ENCODE measurements at places on chromosomes 3 and 15.

DNA sequence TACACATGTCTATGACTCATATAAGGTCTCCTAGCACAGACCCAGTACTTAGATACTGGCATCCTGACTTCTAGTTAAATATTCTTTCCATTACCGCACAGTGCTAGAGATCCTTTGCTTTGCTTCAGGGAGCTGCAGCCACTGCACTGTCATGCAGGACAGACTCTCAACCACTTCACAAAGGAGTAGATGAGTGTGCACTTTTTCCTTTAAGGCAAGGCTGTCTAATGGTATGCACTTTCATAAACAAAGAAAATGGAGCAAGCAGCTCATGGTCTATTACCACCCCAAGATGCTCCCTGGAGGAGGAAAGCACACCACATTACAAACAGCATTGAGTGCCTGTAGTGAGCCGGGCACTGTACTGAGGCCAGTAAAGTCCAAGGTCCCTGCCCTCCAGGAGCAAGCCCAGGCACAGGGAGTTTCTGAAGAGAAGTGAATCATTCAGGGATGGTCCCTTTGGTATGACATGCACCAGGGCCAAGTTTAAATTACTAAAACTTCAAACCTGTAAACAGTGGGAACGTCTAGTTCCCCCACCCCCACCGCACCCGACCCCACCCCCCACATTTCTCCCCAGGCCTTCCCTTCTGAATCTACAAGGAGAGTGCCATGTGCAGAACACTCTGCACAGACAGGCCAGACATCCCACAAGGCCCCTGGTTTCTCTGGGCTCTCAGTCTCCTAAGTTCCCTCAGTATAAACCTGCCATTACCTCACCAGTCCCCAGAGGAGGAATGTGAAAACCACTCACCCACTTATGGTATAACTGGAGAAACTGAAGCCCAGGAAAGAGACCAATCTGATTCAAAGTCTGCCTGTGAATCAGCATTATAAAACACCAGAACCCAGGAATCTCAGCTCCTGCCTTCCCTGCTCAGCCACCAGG is 107.8 kb upstream of the BCL6 start:
- no peak for DNase-seq

DNA sequence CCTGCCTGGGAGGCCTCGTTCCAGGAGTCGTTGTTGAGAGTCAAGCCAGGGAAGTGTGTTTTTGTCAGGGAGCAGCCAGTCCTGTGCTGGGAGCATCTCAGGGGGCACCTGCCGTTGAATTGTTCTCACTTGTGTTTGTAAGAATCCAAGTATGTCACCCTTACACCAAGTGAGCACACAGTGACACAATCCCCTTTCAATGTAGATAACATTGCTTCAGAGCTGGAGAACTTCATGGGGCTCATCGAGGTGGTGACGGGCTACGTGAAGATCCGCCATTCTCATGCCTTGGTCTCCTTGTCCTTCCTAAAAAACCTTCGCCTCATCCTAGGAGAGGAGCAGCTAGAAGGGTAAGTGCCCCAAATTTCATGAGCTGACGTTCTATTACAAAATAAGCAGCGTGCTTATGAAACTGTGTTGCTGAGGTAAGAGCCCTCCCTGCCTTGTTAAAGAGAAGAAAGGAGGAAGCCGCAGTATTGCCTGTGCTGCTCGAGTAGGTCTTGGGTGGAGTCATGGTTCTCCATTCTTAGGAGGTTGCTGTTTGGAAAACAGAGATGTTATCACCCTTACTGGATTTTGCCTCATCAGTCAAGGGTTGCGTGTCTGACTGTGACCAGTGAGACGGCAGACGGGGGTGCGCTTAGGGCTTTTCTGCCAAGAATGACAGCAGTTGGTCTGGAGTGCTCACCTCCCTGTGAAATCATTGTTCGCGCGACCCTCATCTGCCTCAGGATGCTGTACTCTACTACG is 108.1 kb downstream of the PGPEP1L start:
- DNase-seq: no peak

GRCh38 chr3:126005951-126006350 is 37.0 kb downstream of the ROPN1B start:
- DNase-seq: peak; percentile 84

DNA sequence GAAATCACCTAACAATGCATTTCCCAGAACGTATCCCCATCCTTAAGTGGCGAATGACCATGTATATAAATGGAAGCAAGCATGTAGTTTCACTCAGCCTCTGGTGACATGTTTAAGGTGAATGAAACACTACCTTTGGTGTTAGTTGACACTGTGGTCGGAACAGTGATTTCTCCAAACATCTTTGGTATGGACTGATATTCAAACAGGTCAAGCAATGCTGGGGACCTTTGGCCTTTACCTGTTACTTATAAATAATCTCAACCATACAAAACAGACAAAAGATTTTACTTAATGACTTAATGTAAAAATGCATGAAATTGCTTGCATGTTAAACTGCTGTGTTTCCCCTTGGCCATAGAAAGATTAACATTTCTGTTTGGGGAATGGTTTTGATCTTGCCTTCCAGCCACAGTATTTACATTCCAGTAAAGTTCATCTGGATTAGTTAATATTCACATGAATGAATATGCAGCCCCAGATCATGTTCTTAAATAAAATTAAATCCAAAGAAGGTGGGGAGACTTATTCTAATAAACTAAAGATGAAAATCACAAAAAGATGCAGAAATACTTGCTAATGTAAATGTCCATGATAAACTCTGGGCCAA is 74.4 kb upstream of the HES1 start:
- DNase-seq: no peak

DNA sequence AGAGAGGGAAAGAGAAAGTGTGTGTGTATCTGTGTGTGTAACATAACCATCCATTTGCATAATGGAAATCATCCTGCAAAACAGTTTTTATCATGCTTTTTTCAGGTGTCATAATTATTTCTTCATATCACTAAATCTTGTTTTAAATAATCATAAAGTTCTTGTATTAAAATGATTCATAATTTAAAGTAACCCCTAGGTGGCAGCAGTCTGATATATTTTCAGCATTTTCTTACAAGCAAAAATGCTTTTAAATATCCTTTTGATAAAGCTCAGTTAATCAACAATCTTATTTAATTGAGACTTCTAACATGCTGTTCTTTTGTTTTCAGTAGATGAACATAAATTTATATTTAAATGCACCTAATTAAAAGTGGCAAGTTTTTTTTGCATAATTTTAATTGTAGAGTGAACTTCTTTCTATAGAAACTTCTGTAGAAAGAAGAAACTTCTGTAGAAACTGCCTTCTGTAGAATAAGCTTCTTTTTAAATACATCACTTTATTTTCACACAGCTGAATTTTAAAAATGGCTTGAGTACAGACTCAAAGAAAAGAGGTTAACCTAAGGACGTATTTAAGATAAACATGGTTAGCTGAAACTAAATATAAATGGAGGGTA is 72.5 kb downstream of the OPA1 start:
- DNase-seq: peak; percentile 33

GRCh38 chr3:192860454-192860853 is 57.2 kb downstream of the MB21D2 start:
- DNase-seq: no peak

- DNase-seq: peak; percentile 99
Observed at GRCh38 chr3:63343674-63344073, 65.6 kb downstream of the SYNPR start.

GRCh38 chr3:103365467-103365866 is 930.7 kb downstream of the ZPLD1 start:
- no peak for DNase-seq

- DNase-seq: no peak
Observed at GRCh38 chr15:26875476-26875850, 8.6 kb downstream of the GABRA5 start.

- DNase-seq: peak; percentile 85
Observed at GRCh38 chr15:39919748-39920509, at the start of gene GPR176. TSS of gene GPR176 (minus strand) at chr15:39920266. CDS start at chr15:39920026, 240 bp downstream.

DNA sequence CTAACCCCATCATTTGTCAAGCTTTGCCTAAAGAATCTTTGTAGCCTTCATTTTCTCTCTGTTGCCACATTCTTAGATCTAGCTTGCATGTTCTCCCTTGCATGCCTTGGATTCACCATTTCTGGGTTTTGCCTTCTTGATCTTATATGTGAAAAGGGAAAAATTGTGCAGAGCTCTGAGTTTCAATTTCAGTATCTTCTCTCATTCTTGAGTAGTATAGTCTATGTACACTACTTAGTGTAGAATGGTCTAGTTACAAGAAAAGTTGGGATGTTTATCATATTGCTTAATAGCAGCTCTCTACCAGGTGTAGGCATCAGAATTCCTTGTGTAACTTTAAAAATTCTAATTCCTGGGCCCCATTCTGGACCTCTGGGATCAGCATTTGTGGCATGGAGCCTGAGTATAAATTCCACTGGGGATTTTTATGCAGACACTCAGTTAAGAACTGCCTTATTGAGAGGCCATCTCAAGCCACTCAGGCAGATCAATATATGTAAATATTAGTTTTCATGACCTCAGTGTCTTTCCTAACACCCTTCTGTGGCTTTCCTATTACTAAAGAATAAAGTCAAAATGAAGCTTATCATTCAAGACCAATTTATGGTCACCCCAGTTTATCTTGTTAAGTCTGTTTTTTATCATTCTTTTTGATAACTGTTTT is 23.4 kb downstream of the GTF2E1 start:
- no peak for DNase-seq

DNA sequence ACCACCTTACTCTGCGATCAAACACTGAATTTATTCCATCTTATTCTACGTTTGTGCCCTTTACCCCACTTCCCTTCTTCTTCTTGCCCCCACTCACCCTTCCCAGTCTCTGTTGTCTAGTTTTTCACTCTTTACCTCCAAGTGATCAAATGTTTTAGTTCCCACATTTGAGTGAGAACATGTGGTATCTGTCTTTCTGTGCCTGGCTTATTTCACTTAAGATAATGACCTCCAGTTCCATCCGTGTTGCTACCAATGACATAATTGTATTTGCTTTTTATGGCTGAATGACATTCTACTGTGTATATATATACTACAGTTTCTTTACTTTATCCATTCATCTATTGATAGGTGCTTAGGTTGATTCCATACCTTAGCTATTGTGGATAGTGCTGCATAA is 78.8 kb downstream of the PDCD6IP start:
- no peak for DNase-seq

GRCh38 chr3:31485196-31485595 is 47.5 kb upstream of the STT3B start:
- DNase-seq: no peak

DNA sequence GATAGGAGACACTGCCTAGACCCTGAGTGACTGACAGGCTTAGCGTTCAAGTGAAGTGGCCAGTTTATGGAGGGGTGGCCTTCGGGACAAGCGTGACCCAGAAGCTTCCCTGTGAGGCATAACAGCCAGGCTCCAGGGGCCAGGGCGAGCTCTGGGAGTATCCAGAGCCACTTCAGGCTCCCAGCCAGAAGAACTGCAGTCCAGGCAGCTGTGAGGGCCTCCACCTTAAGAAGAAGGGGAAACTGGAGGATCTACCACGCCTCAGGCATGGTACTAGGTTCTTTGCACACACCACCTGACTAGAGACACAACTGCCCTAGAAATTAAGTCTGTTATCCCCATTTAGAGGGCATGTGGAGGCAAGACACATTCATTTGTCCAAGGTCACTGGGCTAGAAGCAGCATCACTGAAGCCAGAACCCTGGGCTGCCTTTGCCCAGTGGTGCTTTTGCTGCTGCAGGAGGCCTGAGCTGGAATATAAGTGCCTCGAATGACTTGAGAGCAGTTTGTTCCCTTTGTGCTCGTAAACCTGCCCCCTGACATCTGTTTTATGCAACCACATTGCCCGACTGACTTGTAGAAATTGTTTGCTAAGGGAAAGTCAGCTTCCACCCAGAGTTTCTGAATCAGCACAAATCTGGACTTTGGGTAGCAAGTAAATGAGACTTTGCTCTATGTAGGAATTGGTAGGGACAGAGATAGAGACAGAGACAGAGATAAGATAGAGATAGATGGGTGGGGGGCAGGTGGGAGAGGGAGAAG is 23.3 kb downstream of the RASGRF1 start:
- DNase-seq: no peak

DNA sequence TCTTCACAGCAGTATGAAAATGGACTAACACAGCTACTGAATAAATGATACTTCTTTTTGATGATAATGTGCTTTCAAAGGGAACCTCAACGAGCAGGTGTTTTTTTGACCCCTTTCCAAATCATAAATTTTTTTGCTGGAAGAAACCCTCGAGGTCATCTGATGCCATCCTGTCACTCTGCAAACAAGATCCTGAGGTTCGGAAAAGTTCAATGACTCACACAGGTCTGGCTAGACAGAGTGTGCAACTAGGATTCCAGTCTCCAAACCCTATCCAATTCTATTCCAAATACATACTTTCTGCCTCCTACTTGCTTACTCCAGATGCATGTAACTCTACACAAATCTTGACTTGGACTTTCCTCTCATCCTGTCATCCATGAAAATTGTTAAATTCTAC is 124.7 kb downstream of the NEDD4 start:
- DNase-seq: no peak

DNA sequence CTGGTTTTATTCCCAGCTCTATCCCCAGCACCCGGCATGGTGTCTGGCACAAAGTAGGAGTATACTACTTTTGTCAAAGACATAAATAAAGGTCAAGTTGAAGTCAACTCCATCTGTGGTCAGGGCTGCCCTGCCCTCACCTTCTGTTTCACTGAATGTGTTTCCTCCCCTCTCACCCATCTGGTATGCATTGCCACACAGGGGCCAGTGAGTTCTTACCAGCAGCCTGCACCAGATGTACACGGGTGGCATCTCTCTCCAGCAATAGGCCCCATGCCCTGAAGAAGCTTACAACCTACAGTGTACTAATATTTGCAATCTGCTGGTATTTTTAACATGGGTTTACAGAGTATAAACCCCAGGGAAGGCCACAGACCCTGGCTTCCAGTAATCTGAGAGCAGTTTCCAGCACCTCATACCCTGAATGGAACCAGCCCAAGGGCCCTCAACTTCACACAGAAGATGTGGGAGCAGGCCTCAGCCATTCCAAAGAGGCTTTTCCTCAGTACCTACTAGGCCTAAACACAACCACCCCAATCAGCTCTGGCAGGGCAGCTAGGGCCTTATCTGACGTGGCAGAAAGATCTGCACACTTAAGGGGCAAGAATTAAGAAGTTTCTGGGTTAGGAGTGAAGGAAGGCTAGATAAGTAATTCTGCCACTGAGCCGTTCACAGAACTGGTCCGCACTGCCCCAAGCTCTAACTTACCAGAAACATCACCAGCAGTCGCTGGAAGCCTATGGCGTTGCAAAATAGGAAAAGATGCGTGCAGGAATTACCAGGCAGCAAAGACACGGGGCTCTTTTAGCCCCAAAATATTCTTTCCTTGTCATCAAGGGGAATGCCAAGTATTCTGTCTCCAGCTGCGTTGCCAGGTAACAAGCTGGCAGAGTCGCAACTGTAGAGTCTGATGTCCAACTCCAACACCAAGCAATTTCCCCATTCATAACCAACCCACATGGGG is 2.1 kb downstream of the IDH2 start:
- DNase-seq: peak; percentile 53
